ENCODE measurements at places on chromosomes 3 and 15.

DNA sequence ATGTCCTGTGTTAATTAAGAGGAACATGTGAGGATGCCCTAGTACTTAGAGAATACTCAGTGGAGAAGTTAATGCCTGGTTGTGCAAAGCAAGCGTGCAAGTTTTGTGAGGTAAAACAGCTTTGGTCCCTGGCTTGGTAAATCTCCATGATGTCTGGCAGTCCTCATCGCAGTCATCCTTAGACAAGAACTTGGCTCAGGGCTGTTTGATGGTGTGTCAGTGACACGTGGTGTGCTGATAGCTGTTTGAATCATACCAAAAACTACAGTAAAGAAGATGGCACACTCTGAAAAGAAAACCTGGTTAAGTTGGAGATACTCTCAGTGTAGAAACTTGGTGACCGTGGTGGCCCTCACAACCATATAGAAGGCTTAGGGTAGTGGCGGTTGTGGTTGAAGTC, 361.7 kb downstream of the FEZF2 start:
- no peak for DNase-seq

DNA sequence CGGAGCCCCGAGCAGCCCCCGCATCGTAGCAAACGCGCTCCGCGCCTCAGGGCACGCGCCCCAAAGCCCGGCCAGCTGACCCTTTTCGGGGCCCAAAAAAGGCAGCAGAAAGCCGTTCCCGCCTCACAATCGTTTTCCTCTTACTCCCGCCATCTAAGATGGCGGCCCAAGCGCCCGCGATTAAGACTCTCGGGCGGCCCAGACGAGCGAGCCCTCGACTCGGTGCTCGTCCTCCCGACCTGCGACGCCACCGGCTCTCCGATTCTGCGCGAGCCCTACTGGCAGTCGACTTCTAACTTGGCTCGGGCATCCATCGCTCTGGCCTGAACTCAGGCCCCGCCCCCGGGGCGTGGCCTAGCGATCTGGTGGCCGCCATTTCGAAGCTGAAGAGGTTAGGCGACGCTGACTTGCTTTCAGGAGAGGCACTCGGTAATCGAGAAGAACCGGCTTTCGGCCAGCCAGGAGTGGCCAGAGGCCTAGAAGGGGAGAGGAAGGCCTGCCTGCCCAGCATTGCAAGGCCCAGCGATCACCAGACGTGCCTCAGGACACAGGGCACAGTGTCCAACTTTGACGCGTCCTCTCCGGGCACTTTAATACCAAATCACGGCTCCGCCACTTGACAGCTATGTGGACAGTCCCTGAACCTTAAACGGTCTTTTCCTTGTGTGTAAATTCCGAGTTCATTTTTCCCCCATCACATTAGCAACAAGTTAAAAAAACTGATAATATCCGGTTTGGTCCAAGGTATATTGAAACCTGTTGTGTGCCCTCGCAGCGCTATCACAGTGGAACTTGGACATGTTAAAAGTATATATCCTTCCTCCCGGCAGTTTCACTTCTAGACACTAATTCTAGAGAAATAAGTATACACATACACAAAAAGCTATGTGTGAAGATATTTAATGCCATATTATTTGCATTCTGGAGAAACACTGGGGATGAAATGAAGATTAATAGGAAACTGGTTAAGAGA, at the start of gene RAF1:
RAF1 (minus strand) TSS at position 182 of the 973 bp plus-strand sequence. CDS start 45,396 bp downstream, outside the sequence.
- DNase-seq: peak; percentile 95

- no peak for DNase-seq
Measured at GRCh38 chr3:197124713-197125112, 95.1 kb upstream of the MELTF start.

DNA sequence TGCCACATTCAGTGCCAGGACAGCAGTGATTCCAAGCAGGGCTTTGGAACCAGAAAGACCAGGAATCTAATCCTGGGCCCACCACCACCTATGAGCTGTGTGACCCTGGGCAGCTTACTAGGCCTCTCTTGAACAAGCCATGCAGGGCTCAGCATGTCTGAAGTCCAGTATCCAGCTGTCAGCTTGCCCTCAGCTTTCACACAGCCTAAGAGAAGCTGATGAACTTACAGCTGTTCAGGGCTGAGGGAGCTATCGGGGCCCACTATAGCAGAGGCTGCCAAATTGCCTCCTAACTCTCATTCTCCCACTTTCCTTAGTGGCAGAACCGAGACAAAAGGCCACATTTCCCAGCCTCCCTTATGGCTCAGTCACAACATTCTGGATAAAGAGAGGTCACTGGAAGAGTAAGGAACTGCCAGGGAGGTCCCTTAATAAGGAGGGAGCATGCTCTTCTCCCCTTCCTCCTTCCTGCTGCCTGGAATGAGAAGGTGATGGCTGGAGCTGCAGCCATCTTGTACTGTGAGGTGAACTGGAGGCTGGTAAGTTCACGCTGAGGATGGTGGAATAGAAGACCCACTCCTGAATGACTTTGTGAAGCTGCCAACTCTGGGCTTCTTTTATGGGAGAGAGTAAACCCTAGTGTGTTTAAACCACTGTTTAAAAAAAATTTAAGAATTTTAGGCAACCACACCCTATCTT, 34.5 kb downstream of the FEM1B start:
- no peak for DNase-seq

DNA sequence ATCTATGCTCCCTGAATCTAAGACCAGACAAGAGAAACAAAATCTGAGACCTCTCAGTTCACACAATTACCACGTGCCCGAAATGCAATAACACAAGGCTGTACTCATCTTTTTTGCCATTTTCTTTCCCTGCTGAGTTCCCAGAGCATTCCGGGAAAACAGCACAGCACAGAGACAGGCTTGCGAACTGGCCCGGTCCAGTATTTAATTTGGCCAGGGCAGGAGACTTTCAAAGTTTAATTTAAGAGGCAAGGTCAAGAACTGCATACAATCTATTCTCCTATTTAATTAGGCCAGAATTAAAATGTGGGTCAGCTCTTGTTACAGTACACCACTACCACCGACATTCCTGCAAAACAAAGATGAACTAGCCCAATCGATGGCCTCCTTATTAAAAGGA, 87.5 kb upstream of the SNRPA1 start:
- DNase-seq: no peak

- no peak for DNase-seq
Measured at GRCh38 chr15:79322945-79323344, 12.0 kb downstream of the TMED3 start.

DNA sequence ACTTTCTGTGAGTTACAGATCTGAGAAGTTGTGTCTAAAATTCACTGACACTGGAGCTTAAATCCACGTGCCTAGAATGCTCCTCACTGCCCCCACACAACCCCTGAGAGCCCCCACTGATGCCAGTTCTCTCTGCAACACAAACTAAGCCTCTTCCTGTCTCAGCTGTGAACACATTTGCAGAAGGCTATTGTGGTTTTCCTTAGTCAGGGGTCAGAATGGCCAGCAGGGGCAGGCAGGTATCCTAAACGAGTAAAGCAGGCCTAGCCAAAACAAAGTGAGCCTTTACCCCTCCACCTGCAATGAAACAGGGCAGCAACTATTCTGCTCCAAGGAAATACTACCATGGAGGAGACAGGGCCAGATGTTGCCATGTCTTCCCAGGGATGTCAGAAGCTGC, 78.6 kb downstream of the FHIT start:
- peak; percentile 3 for DNase-seq

All from NCI-H146 (cell line).